ENCODE measurements at places on chromosomes 3 and 15. TPM values are rescaled to one million over a fixed set of nuclear protein-coding genes. Genes with fewer than 3 reads are reported as not detected.
A peak's percentile ranks its signal among the peaks of the same experiment; 100 is the strongest.

DNA sequence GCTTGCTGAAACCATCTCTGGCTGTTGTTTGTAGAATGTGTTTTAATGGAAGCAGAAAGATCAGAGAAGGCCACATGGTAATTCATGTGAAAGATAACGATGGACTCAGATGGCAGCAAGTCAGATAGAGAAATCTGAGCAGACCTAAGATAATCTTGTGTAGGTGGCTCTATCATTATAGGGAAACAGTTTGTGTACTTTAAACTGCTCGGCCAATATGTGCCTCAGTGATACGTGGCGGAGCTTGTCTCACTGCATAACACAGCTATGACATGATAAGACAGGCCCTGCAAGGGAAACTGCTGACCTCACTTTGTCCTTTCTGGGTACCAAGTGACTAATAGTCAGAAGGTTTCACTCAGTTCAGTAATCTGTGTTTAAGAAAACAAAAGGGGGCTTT, 51.0 kb downstream of the MME start:
- DNase-seq, result no peak

DNA sequence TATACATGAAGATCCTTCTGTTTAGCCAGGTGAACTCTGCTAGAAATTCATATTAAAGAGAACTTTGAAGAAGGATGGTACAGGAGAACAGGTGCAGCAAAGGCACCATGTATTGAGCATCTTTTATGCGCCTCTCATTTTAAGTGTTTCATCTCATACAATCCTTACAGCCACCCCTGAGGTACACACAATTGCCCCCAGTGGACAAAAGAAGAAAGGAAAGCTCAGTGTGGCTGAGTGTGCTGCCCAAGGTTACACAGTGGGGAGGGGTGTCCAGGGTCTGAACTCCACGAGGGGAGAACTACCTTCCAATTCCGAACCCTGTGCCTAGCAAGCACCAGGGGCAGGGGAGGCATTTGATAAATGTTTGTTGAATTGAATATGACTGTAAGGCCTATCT, 98.6 kb downstream of the MECOM start:
- no peak for DNase-seq

DNA sequence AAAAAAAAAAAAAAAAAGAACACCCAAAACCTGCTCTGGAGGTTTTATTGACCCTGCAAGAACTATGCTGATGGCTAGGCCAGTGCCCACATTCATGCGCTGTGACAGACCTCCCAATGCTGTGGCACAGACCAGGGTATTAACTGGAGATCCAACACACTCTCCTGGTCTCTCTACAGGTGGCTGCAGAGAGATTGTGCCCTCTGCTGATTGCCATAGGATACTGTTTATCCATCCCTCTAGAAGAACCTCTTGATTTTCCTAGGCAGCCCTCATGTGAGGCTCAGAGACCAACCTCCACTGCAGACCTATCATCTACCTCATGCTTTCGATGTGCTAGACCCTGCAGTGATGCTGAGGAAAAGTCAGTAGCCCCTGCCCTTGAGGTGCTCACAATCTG, 125.5 kb upstream of the TRIM42 start:
- no peak for DNase-seq

- DNase-seq, result no peak
These were observed 113.4 kb downstream of the CMSS1 start for GRCh38 chr3:99931059-99931458.

DNA sequence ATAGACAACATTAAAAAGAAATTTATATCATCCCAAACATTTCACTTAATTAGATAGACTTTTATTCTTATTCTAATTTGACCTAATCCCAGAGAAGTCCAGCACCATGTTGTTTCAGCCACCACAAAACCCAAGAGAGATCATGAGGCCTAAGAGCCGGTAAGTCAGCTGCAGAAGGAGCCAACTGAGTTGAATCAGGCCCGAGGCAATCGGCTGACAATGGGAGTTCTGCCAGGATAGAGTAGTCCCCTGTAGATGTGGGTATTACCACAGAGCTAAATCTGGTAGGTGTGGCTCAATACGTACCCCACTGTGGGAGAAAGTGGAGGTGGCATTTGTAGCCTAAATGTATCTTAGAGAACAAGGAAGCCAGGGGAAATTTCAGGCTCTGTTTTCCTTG, 49.7 kb upstream of the UMPS start:
- no peak for DNase-seq

DNA sequence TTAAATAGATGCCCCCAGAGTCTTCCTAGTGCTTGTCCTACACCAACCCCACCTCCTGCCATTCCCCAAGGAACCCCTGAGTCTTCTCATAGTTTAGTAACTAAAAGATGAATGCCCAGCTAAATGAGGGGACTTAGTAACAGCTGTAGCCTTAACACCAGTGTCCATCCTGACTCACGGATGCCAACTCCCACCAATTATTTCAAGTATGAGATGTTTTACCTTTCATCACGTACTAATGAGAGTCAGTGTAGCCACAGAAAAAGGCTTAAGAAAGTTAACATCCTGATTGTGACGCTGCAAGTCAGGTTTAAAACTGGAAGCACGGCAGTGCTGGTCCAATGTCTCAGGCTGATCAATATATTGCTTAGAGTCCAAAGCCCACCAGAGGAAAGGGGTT, 109.9 kb downstream of the FMN1 start:
- no peak for DNase-seq

- DNase-seq, result no peak
These were observed 29.5 kb downstream of the CLEC3B start for GRCh38 chr3:45055411-45056143.

DNA sequence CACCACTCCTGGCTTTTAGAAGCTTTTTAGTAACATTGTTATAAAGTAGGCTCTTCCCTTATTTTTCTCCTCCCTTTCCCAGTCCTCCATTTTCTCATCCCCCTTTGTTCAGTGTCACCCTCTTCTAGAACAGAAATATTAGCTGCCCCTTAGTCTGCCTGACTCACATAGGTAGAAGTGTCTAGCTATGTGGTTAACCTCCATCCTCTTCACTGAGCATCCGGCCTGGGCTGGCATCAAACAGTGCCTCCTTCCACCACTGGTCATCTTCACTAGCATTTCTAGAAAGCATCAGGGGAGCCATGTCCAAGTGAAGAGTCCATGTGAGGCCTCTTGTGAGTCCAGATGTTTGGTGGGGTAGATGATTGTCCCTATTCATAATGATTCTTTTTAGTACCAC, 70.0 kb upstream of the SKOR1 start:
- DNase-seq, result no peak

DNA sequence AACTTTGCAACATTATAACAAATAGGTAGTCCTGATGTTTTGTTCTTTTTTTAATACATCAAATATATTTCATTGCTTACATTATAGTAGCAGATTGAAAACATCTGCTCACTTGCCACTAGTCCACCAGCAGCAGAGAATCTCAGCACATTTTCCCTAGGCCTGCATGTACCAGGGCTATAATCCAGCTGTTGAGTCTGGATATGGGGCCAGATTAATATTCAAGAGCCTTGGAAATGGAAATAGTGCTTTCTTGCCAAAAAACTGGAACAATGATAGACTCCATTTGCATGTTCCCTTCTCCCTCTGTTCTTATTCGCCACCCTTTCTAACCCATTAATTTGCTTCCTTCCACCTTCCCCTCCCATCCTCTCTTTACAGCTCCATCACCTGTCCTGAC, 288.0 kb downstream of the EPHA3 start:
- DNase-seq, result peak; percentile 84

DNA sequence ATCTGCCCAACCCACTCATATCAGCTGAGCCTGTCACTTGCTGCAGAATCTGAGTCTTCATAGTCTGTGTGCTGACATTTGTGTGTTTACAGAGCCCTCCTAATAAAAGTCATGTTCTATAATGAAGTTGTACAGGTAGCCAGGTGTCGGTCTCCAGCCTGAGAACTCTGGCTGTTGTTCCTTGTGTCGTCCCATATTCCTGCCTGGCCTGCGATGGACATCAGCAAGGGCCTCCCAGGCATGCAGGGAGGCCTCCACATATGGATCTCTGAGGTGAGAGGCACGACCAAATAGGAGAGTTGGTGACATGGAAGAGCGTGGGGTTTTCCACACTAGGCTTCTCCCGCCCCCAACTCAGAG, 2.9 kb downstream of the VILL start:
- no peak for DNase-seq

- DNase-seq, result peak; percentile 86
These were observed 119.9 kb downstream of the LMLN start for GRCh38 chr3:198079771-198080520.

- DNase-seq, result no peak
These were observed 5.9 kb downstream of the MEIS2 start for GRCh38 chr15:37094333-37094914.

GRCh38 chr3:150810641-150811040, 47.7 kb upstream of the SIAH2 start:
- DNase-seq, result no peak

DNA sequence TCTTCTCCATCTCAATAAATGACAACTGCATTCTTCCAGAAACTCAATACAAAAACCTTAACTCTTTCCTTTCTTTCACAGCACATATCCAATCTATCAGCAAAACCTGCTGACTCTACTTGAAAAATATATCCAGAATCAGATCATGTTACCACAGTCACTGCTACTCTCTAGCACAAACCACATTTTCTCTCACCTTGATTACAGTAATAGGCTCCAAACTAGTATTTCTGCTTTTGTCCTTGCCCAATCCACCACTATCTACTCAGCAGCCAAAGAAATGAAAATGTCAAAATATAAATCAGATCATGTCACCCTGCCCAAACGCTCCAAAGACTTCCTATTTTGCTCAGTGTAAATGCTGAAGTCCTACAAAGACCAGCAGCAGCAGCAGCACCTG, 15.2 kb downstream of the TMCC1 start:
- DNase-seq, result no peak

DNA sequence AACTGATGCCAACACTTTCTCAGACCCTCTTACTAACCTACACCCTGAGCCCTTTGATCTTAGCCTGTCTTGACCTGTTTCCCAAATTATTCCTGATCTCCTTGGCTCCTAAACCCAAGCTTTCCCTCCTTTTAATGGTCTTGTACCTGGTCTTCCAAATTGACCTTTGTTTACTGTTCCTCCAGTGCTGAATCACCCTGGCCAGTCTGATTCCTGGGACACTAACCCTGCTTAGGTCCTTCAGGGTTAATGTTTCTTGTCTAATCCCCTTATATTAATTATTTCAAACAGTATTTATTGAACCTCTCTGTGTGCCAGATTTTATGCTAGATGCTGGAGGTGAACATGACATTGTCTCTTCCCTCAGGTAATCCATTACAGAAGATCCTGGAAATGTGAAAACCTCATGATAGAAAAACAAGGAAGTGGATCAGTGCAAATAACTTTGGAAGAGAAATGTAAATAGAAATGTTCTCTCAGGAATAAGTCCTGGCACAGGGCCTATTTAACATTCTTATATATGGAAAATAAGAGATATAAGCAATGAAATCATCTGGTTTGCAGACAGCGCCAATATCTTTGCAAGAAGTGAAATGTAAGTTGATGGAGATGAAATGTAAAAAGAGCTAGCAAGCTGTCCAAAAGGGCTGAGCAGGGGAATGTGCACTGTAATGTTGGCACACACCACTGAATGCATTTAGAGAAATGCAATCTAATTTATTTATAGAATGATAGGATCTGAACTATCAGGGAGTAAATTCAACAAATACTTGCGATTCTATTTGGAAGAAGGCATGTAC, 20.7 kb downstream of the HGD start:
- DNase-seq, result no peak

DNA sequence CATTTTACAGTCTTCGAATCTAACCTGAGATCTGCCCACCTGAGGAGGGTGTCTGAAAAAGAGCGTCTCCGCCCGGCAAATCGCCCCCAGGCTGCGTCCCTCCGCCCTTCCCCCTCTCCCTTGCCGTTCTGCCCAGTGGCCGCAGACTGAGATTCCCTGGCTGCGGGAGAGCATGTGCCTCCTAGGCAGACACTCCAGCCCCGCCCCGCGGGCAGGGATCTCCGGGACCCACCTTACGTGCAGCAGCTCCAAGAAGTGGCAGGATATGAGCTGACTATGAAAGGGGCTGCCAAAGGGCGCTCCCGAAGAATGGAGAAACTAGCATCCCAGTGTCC, 2.7 kb upstream of the WNT5A start:
- no peak for DNase-seq

- DNase-seq, result no peak
These were observed 118.4 kb downstream of the CTNNB1 start for GRCh38 chr3:41317718-41318117.

DNA sequence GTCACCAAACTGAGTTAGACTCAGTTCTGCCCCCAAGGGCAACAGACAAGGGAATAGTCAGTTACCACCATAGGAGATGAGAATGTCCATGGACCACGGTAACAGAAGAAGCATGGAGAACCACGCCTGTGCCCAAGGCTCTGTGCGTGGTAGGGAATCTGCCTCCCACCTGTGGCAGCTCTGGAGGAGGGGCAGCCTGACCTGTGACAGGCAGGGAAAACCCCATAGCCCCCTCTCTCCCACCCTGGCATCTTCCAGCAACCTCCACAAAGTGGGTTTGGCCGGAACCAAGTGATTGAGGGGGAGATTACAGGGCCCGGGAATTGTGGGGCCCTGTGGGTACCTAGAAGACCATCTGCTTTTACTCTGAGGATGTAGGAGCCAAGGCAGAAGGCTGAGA, 14.3 kb upstream of the LTF start:
- DNase-seq, result no peak

DNA sequence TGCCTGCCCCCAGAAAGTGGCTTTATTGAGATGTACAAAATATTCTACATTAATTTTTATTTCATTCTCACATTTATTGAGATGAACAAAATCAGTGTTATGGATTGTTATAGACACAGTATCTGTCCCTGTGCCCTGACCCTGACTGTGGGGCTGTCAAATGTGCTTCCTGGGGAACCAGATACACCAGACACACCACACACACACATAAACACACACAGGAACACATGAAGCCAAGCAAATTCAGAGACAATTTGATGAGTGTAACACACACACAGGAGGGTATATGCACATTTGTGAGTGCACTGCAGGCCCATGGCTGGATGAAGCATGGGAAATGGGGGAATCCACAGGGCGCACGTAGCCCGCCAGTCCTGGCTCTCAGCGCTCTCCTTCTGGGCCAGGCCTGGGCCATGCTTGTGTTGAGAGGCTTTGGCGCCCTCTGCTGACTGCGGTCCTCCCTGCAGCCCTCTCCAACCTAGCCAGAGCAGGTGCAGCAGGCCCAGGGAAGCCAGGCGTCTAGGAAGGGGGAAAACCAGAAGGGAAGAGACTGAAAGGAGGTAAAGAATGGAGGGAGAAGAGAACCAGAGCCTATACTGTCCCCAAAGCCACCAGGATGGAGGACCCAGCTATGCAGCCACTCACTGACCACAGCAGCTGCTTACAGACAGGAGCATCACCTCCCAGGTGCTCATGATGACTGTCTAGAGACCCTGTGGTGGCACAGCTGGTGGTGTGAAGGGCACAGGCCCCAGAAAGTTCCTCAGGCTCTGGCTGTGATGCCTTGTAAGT, 18.0 kb upstream of the LOXL1 start:
- peak; percentile 87 for DNase-seq

Gene TGM5
- not detected for polyA plus RNA-seq

Gene CPNE9
- 0.29 TPM for polyA plus RNA-seq

Gene PAQR5
- 7.8 TPM for polyA plus RNA-seq

Gene MINAR1
- polyA plus RNA-seq, result 1.0 TPM

Gene MORC1
- polyA plus RNA-seq, result not detected

Gene LRTM1
- not detected for polyA plus RNA-seq
